H54 (cell line): ENCODE measurements at places on chromosomes 6 and 20.

- no peak for DNase-seq
These were observed 115.9 kb downstream of the QKI start for GRCh38 chr6:163530406-163530805.

DNA sequence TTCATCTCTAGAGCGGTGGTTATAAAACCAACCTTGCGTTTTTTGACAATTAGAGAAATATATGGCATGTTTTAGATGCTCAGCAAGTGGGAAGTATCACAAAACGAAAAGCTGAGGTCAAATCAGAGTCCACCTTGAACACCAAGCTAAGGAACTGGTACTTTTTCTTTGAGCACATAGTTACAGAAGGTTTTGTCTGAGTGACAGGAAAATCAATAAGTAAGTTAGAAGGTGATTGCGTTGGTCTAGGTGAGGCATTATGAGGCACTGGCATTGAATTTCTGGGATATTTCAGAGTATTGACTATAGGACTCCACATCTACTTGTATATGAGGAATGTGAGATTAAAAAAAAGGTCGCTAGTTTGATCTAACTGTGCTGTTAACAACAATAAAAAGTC is 597 bp upstream of the HINT3 start:
- no peak for DNase-seq

- DNase-seq = peak; percentile 12
These were observed 361.6 kb upstream of the MARCKS start for GRCh38 chr6:113495521-113495920.

DNA sequence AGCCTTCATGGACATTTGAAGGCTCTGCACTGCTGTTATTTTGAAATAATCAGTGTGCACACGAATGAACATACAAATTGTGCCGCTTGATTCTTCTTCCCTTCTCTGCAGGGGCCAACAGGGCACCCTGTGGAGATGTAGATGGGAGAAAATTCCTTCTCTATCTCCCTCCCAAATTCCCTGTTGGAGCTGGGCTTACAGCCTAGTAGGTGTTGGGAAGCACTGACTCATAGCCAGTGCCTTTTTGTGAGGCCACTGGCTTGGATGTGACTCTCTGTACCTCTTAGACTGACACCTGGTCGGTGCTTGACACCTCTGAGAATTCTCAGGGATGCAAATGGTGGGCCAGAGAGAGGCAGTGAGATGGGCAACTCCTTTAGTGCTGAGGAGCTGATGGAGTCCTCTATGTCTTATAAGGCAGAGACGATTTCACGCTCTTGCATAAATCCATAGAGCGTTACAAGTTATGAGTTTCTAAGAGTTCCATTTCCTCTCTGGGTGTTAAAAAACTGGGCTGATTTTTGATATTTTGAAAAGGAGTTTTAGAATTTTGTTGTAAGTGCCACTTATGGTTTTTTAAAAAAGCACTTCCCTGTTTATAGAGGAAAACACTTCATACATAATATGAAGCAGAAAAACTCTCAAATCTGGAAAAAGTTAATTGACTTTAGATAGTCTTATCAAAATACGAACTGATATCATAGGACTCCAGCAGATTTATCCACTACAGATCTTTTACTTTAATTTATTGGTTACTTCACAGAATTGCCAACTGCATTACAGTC is 89.8 kb upstream of the MAP3K7 start:
- DNase-seq = no peak

DNA sequence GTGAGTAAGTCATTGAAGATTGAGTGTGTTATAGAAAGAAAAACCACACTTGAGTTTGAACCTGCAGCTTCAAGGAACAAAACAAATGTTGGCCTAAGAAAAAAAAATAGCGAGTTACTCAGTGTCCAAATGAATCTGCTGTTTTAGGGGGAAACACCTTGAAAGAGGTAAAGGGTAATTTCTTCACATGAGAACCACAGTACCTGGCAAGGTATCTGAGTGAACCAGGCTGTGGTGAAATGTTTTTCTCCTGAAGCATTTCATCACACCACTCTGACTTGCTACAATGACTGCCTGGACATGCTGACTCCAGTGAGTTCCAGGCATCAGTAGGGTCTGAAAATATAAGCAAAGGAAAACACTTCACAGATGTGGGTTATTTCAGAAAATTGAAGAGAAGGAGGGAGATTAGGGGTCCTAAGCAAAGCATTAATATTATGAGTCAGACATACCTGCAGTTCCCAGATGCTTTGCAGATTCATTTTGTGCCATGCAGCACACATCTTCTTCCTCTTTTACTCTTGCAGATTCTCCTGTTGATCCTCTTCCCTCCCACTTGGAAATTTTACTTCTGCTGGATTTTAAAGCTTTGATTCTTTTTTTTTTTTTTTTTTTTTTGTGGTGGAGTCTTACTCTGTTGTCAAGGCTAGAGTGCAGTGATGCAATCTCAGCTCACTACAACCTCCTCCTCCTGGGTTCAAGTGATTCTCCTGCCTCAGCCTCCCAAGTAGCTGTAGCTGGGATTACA is 206.2 kb upstream of the SGK1 start:
- DNase-seq = no peak

DNA sequence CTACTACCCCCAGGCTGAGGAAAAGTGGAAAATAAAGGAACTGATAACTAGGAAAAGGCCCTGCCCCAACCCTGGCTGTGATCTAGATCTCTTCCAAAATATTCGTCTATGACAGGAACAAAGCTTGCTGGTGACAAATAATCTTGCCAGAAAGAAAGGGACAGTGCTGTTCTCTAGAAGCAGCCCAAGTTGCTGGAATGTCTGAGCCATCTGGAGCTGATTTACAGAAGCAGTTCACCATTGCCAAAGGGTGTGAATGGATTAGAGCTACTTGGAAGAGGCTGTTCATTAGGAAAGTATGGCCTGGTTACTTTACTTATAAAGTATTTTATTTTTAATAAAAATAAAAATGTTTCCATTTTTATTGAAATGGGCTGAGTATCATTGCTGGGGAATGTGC is 146.3 kb downstream of the EPM2A start:
- DNase-seq = no peak

GRCh38 chr20:63635431-63636141 is 8.7 kb upstream of the GMEB2 start:
- no peak for DNase-seq

- no peak for DNase-seq
These were observed 48.5 kb upstream of the CCN2 start for GRCh38 chr6:131999545-132000146.

DNA sequence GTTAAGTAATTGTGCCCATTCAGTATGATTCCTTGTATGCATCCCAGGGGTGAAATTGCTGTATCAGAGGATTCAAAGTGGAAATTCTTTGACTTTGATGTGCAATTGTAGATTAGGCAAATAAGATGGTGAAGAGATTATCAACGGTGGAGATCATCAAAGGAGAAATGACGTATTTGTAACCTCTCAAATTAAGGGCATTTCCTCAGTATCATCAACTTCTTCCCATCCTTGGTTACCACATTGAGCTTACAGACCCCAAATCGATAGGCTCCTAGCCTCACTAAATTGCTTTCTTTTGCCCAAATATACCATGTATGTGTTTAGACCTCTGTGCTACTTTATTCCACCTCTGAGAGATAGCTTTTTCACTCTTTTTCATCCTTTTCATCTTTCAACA is 213.1 kb upstream of the ZFP64 start:
- no peak for DNase-seq

GRCh38 chr6:41555326-41556300 is 9.4 kb downstream of the FOXP4 start:
- DNase-seq = no peak

GRCh38 chr6:15508441-15508871 is 154.4 kb downstream of the DTNBP1 start:
- no peak for DNase-seq

GRCh38 chr6:157080986-157081391 is 242.3 kb downstream of the TMEM242 start:
- DNase-seq = no peak

DNA sequence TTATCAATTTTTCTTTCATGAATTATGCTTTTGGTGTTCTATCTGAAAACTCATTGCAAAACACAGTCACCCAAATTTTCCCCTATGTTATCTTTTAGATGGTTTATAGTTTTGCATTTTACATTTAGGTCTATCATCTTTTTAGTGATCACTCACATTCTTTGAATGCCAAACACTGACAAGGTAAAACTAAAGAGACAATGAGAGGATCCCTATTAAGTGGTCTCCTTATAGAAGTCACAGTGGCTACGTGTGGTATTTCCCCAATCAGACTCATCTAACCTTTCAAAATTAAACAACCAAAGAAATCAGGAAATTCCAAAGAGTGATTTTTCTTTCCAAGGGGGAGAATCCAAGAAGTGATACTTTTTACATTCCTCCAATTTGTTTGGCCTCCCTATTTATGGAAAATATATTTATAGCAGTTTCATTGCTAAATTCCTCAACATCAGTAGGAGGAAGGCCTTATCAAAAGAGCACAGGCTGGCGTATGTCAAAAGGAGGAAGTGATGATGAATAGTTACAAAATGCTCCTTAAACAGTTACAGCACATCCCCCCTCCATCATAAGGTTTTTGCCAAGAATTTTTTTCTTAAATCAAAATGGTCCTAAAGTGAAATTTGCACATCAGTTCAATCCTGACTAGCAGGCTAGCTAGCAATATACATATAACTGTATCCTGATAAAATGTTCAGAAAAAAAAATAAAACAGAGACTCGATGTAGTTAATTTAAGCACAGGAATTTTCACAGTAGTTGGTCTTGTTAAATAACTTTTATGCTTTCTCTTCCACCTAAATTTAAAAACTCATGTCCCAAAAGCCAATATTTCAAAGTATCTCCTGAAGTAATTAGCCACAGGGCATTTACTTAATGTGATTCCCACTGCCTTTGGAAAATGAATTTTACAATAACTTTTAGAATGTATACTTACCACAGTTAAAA is 76.2 kb upstream of the IPCEF1 start:
- no peak for DNase-seq

- DNase-seq = no peak
These were observed 63.1 kb downstream of the TTI1 start for GRCh38 chr20:37969949-37970855.

DNA sequence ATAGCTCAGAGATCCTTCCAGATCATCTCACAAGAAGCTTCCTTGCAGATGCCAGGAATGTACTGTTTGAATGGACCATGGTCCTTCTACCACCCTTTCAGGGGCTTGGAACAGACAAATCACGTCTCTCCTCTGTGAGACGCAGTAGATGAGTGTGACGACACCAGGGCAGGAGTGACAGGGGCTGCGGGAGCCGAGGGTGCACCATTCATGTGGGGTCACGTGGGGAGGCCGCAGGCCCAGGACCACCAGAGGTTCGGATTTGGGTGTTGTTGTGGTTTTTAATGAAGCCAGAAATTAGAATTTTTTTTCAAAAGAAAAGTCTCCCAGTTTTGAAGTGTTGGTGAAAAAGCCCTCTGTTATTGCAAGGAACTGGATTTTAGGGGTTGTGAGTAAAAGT is 79.2 kb downstream of the PREX1 start:
- no peak for DNase-seq

DNA sequence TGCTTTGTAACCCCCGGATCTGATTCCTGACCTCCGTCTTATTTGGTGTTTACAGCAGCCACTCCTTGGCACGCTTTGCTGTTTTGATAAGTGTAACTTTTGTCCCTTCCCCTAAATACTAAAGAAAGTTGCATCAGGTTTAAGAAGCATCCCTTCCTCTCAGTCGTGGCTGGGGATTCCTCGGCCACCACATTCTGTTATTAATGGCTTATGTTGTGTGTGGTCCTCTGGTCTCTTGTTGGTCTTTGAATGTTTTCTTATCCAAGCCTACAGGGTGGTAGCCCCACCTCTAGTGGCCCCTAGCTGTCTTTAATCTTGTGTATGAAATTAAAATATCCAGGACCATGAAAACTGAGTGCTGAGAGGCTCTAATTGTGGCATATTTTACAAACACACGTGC is 37.5 kb upstream of the FNDC1 start:
- no peak for DNase-seq

DNA sequence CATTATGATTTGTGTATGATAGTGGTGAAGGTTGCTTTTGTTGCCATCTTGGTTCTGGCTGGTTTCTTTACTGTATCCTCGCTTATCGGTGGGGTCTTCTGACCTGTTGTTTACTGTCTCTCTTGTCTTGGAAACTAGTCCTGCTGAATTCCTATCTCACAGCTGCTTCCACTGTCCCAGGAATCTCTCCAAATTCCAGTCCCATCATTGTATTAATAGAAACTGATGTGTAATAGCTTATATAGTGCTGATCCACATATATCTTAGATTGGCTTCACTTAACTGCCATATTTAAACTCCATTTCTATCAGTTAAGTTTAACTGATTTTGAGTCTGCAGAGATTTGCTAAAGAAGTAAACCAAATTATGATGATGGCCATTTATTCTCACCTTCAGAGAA is 5.9 kb downstream of the GTF2H5 start:
- no peak for DNase-seq

DNA sequence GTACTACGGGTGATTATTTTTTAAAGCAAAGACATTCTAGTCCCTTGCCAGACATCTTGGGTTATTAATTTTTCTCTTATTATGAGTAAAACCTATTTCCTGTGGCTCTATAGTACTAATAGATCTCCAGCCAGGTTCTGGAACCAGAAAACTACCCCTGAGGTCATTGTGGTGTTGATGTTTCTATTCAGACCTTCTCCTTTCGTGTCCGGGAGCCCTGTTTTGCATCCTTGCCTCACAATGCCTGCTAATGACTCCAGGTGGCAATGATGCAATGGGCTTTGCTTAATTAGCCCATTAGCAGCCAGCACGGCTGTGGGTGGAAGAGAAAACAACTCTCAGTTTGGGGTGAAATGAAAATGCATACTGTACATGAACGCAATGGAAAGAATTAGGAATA is 62.9 kb upstream of the ARG1 start:
- DNase-seq = no peak

- DNase-seq = no peak
These were observed 123.6 kb downstream of the CDC5L start for GRCh38 chr6:44511126-44511525.

GRCh38 chr6:134720353-134721059 is 229.4 kb downstream of the ALDH8A1 start:
- DNase-seq = no peak

- no peak for DNase-seq
These were observed 206.9 kb downstream of the IBTK start for GRCh38 chr6:82040405-82041221.

GRCh38 chr6:100620085-100620840 is 155.5 kb upstream of the SIM1 start:
- no peak for DNase-seq

DNA sequence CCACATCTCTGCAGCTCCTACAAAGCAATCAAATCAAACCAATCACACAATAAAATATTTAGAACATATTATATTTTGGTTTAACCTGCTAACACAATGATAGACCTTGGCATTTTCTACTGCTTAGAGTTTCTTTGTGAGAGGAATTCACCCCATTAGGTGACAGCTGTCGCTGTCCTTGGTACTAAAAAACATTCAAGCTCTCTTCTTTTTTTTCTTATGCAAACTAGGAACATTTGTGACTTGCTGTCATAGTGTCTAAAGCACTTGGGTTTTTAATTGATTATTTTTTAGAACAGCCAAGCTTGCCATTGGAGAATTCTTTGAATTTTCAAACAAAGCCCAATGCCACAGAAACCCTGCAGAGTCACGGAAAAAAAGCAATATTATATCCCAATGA is 46.4 kb downstream of the CNR1 start:
- DNase-seq = no peak

GRCh38 chr6:108874470-108875160 is 26.4 kb downstream of the ARMC2 start:
- no peak for DNase-seq

- DNase-seq = no peak
These were observed 283.0 kb downstream of the TSHZ2 start for GRCh38 chr20:53255102-53255710.

- DNase-seq = no peak
These were observed 1.9 kb downstream of the TMEM239 start for GRCh38 chr20:2817891-2818595.
